IMR-90 (cell line): ENCODE measurements at places on chromosomes 16 and 17. TPM values are rescaled to one million over a fixed set of nuclear protein-coding genes. Genes with fewer than 3 reads are reported as not detected.
A peak's percentile ranks its signal among the peaks of the same experiment; 100 is the strongest.

GRCh38 chr17:6868582-6868981 lies 37.1 kb upstream of the TEKT1 start:
- H3K4me1 ChIP-seq, result no peaks in the 10 kb centered on the region
- peaks cover 2% of the 10 kb centered on the region; the same call in 1 of the 2 replicates for H3K27me3 ChIP-seq
- no peaks in the 10 kb centered on the region for H3K36me3 ChIP-seq
- no peak overlapping the region for H3K27ac ChIP-seq
- DNase-seq, result no peak

DNA sequence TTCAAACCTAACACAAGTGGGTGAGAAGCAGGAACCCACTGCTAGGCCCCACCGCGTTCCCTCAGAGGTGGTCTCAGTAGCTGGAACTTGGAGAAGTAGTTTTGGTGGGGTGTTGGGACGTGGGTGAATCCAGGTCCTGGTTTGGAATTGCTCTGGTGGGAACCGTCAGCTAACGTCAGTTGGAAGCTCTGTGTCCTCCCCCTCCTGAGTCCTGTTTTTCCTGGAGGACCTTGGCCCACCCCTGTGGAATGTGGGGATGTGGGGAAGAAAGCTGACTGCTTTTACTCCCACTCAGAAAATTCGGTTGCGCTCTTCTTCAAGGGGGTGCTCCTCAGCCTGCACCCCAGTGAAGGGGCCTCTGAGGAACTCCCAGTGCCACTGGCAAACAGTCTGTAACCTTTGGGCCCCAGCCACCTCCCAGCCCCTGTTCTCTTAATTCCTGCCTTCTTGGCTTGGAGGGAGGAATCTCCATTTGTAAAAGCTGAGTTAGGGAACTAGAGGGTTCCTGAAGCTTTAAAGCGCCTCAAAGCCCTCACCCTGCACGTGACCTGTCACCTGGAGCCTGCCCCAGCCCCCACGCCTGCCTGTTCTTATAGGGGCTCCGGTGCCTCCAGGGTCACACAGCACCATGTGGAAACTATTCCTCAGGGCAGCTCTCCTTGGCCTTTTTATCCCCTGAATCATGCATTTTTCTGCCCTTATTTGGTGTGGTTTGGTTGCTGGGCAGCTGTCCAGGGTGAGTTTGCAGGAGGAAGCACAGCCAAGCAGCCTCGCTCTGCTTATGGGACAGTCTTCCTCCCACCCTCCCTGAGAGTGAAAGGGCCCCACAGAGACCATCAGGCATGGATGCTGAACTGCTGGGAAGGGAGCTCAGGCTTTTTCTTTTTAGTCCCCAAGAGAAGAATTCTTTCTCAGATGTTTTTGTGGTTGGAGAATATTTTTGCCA lies 16.2 kb upstream of the NAGLU start:
- no peak overlapping the region for H3K4me3 ChIP-seq
- no peaks in the 10 kb centered on the region for H3K27me3 ChIP-seq
- peak overlapping the region; percentile 99 for H3K27ac ChIP-seq
- H3K4me1 ChIP-seq, result peaks cover 59% of the 10 kb centered on the region
- DNase-seq, result peak; percentile 99
- peaks cover 2% of the 10 kb centered on the region; the same call in 1 of the 2 replicates for H3K36me3 ChIP-seq

Gene ACSM2A
- not detected in 2 replicates for polyA plus RNA-seq

- no peaks in the 10 kb centered on the region for H3K27me3 ChIP-seq
- DNase-seq, result peak; percentile 92
- peak overlapping the region; percentile 29; the same call in 1 of the 2 replicates for H3K27ac ChIP-seq
- H3K36me3 ChIP-seq, result no peaks in the 10 kb centered on the region
- H3K4me3 ChIP-seq, result no peak overlapping the region
Observed at GRCh38 chr17:29376667-29377270, 13.4 kb upstream of the TAOK1 start.

DNA sequence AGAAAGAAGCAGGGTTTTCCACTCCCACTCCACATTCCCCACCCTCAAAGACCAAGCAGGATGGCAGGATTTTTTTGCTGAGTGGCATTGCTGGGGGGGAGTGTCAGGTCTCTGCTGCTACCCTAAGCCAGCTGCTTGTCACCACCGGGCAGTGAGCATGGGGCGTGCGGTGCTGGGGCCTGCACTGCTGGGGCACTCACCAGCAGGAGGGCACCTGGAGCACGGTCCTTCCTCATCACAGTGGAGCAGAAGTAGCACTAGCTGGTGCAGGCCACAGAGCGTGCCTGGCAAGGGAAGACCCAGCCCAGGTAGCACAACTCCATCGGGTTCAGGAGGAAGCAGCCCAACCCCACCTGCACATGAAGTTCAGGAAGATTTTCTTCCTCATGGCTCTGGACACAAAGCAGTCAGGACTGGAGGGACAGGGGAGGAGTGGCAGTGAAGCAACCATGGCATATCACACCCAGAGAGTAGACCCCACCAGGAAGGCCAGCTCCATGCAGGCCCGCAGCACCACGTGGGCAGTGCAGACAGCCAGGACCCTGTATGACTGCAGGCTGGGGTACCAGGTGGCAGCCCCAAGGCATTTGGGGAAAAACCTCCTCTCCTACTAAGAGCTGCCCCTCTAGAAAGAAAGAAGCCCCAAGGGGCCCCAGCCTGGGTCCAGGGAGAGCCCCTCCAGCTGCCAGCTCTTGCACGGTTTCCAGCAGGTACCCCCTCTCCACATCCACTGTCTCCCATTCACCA lies 16.7 kb upstream of the MYO18A start:
- no peak for DNase-seq
- H3K36me3 ChIP-seq, result no peaks in the 10 kb centered on the region
- H3K27me3 ChIP-seq, result peaks cover 16% of the 10 kb centered on the region
- H3K27ac ChIP-seq, result no peak overlapping the region
- peaks cover 2% of the 10 kb centered on the region; the same call in 1 of the 2 replicates for H3K4me1 ChIP-seq

GRCh38 chr17:30831663-30832437 lies at the start of gene ATAD5:
ATAD5 (plus strand) TSS chr17:30831966; CDS start chr17:30832348, 382 bp downstream.
- no peaks in the 10 kb centered on the region for H3K36me3 ChIP-seq
- H3K27ac ChIP-seq, result peak within 1 kb of the TSS; percentile 64; the same call in 1 of the 2 replicates
- no peaks in the 10 kb centered on the region for H3K4me1 ChIP-seq
- H3K4me3 ChIP-seq, result peak within 1 kb of the TSS; percentile 86

- H3K27me3 ChIP-seq, result peaks cover 10% of the 10 kb centered on the region; the same call in 1 of the 2 replicates
- H3K36me3 ChIP-seq, result no peaks in the 10 kb centered on the region
- no peak overlapping the region for H3K27ac ChIP-seq
- peaks cover 9% of the 10 kb centered on the region; the same call in 1 of the 2 replicates for H3K4me1 ChIP-seq
- no peak for DNase-seq
Observed at GRCh38 chr17:81815646-81815986, 11.7 kb downstream of the GCGR start.

- DNase-seq, result no peak
- H3K4me3 ChIP-seq, result no peak overlapping the region
- H3K36me3 ChIP-seq, result peaks cover 18% of the 10 kb centered on the region
- H3K4me1 ChIP-seq, result 0 out of 2 replicates have a peak, but pooled peaks cover 2% of the 10 kb centered on the region
- H3K27ac ChIP-seq, result no peak overlapping the region
- no peaks in the 10 kb centered on the region for H3K27me3 ChIP-seq
Observed at GRCh38 chr16:89237733-89238132, 20.2 kb downstream of the ZNF778 start.

Gene TLCD2
- polyA plus RNA-seq, result 0.67 and 1.2 TPM in 2 replicates
